ENCODE measurements at places on chromosomes 6 and 20. TPM values are rescaled to one million over a fixed set of nuclear protein-coding genes. Genes with fewer than 3 reads are reported as not detected.

Gene ERVFRD-1
- not detected for total RNA-seq

Gene TTK
- total RNA-seq: 45.5 TPM

Gene RIPPLY2
- total RNA-seq: 0.66 TPM

Gene SMIM26
- 68.3 TPM for total RNA-seq

Gene DEFB132
- total RNA-seq: not detected

Gene FOXS1
- total RNA-seq: not detected

Gene TSPO2
- not detected for total RNA-seq
